ENCODE measurements at places on chromosomes 13 and 19.
A peak's percentile ranks its signal among the peaks of the same experiment; 100 is the strongest.

DNA sequence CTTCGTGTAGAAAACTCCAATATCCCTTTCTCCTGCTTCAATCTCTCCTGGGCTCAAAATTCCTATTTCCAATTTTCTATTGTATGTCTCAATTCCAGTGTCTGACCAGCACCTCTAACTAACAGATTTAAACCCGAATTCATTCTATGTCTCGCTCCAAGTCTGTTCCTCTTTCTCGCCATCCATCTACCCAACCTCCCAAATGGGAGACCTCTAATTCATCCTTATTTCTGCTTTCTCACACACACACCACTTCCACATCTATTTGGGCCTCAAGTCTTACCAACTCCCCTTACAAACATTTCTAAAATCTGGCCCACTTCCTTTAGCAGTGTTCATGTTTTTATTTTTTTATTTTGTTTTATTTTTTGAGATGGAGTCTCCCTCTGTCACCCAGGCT, 53.3 kb downstream of the MBD3L2B start:
- DNase-seq = no peak

DNA sequence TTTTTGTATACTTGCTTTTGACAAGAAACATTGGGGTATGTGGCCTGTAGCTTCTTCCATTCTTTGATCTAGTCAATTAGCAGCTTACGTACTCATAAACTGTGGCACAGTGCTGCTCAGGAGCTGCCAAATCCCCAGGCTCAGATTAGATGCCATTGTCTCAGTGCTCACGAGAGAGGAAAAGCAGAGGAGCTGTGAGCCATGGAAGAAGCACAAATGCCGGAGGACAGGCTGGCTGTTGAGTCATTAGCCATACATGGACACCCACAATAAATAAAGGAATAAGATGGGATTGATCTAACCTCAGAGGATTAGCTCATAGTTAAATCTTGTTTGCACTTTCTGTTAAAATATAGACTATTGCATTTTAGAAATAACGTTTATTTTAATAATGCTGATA, 121.7 kb downstream of the POSTN start:
- no peak for DNase-seq

- DNase-seq = peak; percentile 35
Measured at GRCh38 chr13:35475212-35475959, 1.1 kb downstream of the MAB21L1 start.

GRCh38 chr13:35771898-35772297, 295.4 kb upstream of the MAB21L1 start:
- peak; percentile 35 for DNase-seq

DNA sequence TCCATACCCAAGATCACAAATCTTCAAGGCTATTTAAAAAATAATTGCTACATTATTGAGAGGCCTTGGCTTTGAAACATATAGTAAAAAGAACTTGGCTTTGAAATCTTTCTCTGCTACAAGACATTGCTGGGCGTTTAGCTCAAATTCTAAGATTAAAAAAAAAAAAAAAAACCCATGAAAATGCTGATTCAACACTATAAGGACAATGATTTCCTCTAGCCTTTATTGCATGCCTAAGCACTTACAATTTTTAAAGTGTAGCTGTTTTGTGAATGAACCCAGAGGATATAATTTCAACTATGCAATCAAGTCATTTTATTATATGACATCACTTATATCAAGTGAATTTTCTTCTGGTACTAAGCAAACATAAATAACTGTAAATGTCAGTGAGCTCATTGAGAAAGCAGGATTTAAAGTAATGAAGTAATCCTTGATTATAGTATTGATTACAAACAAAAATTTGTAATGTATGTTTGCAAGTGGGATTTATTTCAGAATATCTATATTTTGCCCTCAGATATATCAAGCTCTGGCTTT, 340.0 kb upstream of the GPC6 start:
- no peak for DNase-seq

DNA sequence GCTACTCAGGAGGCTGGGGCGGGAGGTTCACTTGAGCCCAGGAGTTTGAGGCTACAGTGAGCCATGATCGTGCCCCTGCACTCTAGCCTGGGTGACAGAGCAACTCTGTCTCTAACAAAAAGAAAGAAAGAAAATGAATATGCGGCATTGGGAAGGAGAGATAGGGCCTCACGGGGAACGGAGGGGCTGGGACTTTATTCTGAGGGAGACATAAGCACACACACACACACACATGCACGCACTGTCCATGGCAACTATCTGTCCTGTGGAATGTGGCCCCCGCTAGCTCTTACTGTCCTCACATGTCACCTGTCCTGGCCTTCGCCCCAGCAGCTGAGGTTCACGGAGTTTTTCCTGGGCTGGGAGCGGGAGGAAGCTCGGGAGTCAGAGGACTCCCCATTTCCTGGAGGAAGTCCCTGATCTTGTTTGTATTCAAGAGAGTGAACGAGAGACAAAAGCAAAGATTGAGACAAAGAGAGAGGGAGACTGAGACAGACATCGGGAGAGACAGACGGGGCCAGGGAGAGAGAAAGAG, 654 bp downstream of the STAP2 start:
- DNase-seq = no peak

GRCh38 chr19:54189145-54189734, at the start of gene MBOAT7:
Gene MBOAT7, minus strand, starts transcription at chr19:54189580. Its CDS starts 1,072 bp downstream, at chr19:54188508.
- DNase-seq = peak; percentile 90

DNA sequence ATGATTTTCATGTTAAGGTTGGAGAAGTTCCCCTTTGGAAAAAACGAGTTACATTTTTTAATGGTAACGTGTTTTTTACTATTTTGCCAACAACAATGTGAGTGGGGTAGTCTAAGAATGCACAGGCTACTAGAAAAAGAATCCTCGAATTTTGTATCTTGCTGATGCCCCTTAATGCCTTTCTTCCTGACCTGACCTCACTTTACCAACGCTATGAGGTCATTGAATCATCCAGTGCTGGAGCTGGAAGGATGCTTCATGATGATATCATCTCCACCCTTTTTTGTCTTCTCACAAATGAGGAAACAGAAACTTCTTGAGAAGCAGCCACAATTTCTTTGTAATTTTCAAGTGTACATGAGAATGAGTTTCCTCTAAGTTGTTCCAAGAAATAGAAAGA, 8.2 kb upstream of the UBL3 start:
- no peak for DNase-seq
